ENCODE measurements at places on chromosomes 13 and 19.

DNA sequence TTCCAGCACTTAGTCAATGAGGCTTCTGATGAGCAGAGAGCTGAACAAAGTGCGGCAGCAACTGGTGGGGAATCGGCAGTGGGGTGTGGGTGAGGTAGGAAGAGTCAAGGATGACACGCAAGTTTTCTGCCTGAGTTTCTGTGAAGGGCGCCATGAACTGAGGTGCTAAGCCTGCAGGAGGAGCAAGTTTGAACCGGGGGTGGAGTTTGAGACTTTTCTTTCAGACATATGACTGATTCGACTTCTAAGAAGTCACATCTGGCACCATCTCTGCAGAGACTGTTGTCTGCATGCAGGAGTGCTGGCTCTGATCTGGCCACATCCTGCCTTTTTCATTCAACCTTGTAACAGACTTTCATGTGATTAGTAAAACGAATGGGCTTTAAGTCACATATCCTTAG lies 14.8 kb upstream of the GPI start:
- DNase-seq: no peak

- no peak for DNase-seq
Measured at GRCh38 chr13:79740991-79741390, 260.0 kb downstream of the NDFIP2 start.

DNA sequence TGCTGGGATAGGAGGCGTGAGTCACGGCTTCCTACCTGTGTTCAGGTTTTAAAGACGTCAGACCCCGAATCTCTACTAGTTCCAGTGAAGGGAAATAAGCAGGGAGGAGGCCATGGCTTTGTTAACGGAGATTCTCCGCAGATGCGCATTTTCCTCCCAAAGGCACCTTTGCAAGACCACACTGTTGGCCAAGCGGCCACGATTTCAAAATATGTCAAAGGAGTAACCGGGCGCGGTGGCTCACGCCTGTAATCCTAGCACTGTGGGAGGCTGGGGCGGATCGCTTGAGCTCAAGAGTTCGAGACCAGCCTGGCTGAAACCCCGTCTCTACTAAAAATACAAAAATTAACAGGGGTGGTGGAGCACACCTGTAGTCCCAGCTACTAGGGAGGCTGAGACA lies 21.9 kb downstream of the ZNF763 start:
- no peak for DNase-seq

DNA sequence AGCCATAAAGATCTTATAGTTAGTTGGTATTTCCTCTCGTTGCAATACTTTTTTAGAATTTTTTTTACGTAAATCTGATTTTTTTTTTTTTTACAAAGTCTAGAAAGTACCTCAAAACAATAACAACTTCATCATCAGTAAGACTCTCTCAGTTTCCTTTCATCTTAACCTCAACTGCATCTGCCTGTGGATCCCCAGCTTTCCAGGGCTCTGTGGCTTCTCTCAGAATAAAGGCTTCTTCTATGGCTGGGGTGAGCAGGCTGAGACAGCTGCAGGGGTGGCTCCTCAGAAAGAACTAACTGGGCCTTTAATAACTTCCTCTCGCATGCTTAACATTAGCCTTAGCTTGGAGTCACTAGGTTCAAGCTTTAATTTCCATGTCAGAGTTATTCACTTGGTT lies 4.2 kb downstream of the ZNF506 start:
- DNase-seq: no peak

DNA sequence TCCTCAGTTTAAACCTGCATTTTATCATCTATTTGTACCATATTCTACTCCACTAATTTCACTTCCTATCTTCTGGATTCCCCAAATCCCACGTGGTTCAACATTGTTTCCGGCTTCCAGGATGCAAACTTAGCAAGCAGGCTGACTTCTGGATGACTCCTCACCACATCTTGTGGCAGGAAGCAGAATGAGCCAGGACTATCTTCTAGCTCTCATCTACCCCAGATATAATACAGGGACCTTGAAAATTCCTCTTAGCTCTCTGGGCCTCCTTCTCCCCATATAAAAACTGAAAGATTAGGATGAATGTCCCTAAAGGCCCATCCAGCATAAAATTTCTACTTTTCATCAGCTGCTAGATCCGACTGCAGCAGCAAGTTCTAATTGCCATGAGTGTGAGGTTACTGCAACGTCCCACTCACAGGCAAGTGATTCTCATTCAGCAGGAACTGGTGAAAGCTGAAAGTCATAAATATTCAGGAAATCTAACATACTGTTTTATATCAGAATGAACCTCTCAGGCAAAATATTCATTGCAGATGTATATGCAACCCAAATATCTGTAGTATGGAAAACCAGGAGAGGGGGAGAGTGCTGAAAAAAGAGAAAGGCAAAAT lies 93.4 kb downstream of the KCTD12 start:
- DNase-seq: no peak

All from GM19239 (cell line).